SK-N-MC (cell line): ENCODE measurements at places on chromosomes 12 and 14.

GRCh38 chr12:104957719-104958000 is 430 bp downstream of the SLC41A2 start:
- no peak for DNase-seq

GRCh38 chr12:65209655-65210043 is 40.3 kb downstream of the LEMD3 start:
- DNase-seq: no peak

DNA sequence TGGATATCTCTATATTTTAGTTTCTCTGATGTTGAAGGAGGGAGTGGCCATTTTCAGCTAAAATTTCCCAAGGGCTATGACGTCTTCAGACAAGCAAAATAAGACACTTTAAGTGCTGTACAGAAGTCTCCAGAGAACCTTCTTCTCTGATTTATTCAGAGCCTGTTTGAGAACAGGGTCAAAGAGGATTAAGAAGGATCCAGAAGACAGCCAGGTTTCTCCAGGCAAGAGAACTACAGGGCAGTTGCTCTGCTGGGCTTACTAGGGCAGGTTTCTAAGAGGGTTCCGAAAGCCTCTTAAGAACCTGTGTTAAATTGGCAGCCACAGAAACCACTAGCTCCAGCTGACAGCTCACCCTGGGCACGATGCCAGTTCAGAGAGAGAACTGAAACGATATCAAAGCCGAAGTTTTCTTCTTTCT is 1.2 kb downstream of the MGP start:
- peak; percentile 65 for DNase-seq

GRCh38 chr12:119457271-119457670 is 122.7 kb downstream of the CCDC60 start:
- DNase-seq: no peak

DNA sequence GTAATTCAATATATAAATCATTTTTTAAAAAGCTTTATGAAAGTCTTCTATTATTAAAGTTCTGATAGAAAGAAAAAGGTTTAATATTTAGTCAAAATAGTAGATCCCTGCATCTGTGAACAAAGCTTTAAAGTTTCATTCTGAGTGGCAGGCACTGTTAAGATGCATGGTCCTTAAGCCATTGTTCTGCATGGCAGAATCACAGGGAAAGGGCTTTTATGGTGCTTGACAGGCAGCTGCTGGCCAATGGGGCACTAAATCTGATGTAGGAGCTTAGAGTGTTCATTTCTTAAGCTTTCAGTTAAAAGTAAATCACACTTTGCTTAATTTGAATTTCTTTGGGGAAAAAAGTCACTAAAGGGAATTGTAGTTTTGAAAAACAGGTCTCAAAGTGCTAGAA is 148.2 kb downstream of the PLEKHA5 start:
- no peak for DNase-seq

DNA sequence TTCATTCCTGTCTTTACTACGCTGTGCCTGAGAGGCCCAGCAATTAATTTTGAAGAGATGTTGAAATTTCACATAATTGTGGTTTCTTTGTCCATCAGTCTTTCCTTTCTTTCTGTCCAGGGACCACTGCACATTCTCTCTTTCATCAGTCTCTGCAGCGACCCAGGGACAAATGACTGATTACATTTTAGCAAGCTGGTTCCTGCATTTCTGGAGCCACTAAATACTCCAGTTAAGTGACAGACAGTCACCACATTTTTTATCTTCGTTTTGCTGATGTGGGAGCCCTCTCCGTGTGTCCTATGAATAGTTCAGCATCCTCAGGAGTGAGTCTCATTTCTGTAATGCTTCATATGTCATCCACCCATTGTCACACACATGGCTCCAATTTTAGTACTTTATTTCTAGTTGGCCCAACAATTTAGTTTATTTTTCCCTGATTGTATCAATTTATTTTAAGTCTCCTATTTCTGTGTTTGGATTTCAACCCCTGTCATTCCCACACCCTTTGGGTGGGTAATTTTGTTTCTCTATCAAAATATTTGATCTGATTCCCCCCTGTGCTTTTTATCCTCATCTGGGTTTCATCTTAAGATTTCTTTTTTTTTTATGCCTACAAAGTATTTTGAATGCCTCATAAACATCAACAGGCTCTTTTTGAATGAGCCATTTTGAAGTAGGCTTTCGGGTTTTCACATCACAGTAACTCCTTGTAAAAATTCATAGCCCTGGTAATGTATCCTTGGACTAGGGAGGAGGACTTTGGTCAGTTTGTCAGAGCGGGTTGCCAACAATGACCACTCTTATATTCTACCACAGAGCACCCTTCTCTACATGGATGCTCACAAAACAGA is 1196.5 kb downstream of the GALC start:
- no peak for DNase-seq

DNA sequence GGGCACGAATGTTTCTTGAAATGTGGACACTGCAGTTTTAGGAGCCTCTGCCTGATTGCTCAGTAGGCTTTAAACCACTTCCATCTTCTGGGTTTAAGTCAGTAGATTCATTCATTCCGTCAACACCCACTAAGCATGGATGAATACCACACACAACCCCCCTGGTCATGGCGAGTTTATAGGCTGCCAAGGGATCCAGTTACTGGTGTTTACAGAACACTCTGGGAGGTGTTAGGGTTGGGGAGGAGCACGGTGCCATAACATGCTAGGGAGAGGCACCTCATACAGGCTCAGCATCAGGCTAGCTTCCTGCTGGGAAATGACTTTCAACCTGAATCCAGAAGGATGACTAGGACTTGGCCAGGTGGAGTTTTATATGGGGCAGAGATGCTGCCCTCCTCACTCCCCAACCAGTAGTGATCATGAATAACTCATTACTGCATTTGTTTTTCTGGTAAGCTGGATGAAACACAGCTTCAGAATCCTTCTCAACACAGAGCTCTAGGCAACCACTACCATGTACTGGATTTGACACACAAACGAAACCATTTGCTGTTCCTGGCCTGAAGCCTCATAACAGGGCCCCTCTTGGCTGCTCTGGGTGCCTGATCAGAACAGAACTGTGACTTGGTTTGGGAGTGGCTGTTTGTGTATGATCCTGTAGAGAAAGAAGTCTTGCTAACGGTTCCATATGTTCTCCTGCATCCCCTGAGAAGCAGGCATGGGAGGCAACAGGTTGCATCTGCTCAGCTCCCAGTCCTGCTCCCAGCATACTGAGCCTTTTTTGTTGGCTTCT is 47.9 kb downstream of the FBXW8 start:
- DNase-seq: no peak

- DNase-seq: no peak
Observed at GRCh38 chr12:116123451-116124258, 153.8 kb downstream of the MED13L start.

DNA sequence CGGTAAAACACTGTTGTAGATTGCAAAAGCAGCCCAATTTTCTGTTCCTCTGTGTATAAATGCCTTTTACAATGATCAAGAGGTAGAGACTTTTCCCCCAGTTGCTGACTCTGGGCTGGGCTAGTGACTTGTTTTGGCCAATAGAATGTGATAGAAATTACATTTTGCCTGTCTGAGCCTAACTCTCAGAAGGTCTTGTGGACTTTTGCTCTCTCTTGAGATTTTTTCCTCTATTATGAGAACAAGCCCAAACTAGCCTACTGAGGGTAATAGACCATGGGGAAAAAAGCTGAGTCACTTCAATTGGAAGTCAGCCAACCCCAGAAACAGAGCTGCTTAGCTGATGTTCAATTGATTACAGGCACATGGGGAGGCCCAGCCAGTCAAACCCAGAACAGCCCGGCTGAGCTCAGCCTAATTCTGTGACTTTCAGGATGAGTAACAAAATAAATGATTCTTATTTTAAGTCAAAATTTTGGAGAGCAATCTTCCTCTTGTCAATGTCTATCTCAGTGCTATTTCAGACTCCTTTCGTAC is 61.4 kb downstream of the MYF5 start:
- peak; percentile 83 for DNase-seq

DNA sequence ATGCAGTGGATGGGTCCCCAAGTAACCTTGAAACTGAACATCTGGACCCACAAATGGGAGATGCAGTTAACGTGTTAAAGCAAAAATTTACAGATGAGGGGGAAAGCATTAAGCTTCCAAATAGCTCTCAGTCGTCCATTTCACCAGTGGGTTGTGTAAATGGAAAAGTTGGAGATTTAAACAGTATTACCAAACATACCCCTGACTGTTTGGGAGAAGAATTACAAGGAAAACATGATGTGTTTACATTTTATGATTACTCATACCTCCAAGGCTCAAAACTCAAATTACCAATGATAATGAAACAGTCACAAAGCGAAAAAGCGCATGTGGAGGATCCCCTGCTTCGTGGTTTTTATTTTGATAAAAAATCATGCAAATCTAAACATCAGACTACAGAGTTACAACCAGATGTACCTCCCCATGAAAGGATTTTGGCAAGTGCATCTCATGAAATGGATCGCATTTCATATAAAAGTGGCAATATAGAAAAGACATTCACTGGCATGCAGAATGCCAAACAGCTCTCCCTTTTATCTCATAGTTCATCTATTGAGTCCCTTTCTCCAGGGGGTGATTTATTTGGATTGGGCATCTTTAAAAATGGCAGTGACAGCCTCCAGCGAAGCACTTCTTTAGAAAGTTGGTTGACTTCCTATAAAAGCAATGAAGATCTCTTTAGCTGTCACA is 116.6 kb upstream of the NPAS3 start:
- no peak for DNase-seq

DNA sequence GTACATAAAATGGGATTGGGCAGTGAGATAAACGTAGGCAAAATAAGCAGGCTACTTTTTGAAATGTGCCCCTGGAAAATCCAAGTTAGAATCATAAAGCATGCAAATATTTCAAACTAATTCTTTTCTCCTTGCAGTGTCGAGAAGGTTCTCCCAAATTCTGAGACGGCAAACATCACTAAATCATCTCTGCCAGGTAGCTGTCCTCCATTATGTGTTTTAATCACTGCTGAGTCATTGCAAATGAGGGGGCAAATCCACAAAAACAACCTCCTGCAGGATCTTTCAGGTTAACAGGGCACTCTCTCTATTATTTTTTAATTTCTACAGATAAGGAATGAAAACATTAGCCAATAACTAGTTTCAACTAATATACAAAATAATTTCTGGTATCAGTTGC is 63.2 kb upstream of the RIC8B start:
- no peak for DNase-seq
